ENCODE measurements at places on chromosomes 16 and 17. TPM values are rescaled to one million over a fixed set of nuclear protein-coding genes. Genes with fewer than 3 reads are reported as not detected.

DNA sequence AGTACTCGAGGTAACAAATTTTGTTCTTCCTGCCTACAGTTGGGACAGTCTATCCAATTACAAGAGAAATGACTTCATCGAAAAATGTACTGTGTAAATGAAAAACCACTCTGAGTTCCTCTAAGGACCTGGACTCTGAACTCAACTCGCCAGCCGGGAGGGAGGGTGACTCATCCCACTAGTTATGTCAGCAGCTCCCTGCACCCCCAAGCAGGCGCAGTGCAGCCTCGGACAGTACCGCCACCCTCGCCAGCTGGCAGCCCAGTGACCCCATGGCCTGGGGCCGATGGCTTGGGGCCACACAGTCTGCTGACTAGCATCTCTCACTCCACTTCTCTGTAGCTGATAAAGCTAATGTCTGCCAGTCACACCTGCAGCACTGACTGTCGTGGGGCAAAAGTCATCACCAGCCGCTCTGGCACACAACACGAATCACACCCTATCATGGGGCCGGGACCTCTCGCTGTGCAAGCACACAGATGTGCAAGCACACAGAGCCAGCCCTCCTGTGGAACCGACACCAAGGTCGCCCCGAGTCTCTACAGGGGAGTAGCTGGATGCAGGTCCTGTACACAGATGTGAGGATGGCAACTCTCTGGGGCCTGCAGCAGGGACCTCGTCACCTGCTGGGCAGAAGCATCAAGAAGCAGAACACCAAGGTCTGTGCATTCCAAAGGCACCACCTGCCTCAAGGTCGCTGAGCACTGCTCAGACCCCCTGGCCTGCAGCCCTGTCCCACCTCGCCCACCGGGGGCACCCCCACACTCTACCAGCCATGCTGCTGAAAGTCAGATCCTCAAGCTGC is 5.7 kb downstream of the CSNK1D start:
- peaks cover 69% of the 10 kb centered on the region for H3K36me3 ChIP-seq
- no peaks in the 10 kb centered on the region for H3K27me3 ChIP-seq
- DNase-seq: peak; percentile 98
- H3K27ac ChIP-seq: peak overlapping the region; percentile 100

DNA sequence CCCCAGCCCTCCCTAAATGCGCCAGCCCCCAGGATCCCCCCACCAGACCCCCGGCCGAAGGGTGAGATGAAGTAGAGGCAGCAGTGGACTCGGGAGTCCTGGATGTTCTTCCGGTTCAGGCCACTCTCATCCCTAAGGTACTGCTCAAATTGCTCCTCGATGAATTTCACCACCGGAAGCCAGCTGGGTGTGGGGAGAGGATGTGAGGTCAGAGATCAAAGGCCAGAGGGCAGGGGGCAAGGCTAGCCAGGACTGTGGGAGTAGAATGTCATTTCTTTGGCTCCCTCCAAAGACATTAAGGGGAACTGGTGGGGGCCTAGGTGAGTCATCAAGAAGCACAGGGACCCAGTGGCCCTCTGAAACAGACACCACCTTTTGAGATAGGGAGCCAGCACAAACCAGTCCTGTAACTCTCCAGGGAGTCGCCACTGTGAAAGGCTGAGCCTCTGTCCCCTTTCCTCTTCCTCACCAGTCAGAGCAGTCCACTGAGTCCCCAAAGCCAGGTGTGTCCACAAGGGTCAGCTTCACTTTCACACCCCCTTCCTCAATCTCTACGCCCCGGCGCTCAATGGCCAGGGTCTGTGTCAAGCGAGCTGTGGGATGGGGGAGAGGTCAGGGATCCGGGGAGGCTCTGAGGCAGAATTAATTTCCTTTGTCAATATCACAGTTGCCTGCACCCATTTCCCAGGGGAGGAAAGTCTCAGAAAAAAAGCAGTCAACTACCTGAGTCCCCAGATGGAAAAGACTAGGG is 895 bp downstream of the SEPTIN1 start:
- no peak overlapping the region for H3K27ac ChIP-seq
- H3K4me3 ChIP-seq: no peak overlapping the region
- DNase-seq: no peak
- peaks cover 29% of the 10 kb centered on the region for H3K4me1 ChIP-seq
- no peaks in the 10 kb centered on the region for H3K27me3 ChIP-seq

The KRT39 gene
- not detected for total RNA-seq

DNA sequence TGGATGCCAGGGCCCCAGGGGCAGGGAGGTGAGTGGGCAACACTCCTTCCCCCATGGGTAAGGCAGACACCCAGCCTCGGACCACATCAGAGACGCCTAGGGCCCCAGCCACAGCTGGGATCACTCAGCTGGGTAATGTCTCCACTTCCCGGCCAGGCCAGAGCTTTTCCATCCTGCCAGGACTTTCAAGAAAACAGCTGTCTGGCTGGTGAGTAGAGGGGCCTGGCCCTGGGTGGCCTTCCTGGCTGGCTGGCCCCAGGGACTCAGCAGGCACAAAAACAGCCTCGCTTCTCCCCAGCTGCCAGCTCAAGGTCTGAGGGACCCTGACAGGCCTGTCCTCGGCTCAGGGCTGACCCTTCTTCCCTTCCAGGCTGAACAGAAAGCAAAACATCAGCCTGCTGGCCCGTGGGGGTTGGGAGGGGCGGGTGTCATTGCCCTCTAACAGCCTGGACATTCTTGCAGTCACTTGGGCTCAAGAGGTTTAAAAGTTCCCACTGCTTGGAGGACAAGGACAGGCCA is 45.3 kb upstream of the JPH3 start:
- peak; percentile 93 for DNase-seq
- no peak overlapping the region for H3K4me3 ChIP-seq
- H3K36me3 ChIP-seq: no peaks in the 10 kb centered on the region

DNA sequence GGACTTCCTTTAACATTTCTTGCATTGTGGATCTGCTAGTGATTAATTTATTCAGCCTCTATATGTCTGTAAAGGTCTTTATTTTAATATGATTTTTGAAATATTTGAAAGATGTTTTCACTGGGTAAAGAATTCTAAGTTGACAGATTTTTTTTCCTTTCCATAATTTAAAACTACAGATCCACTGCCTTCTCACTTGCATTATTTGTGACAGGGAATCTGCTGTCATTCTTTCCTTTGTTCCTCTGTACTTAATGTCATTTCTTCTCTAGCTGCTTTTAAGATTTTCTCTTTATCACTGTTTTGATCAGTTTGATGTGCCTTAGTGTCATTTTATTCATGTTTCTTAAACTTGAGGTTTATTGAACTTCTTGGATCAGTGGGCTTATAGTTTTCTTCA is 159.9 kb downstream of the CYB561 start:
- H3K4me3 ChIP-seq: no peak overlapping the region
- no peak overlapping the region for H3K27ac ChIP-seq
- H3K36me3 ChIP-seq: no peaks in the 10 kb centered on the region
- H3K27me3 ChIP-seq: no peaks in the 10 kb centered on the region
- H3K4me1 ChIP-seq: peaks cover 1% of the 10 kb centered on the region

DNA sequence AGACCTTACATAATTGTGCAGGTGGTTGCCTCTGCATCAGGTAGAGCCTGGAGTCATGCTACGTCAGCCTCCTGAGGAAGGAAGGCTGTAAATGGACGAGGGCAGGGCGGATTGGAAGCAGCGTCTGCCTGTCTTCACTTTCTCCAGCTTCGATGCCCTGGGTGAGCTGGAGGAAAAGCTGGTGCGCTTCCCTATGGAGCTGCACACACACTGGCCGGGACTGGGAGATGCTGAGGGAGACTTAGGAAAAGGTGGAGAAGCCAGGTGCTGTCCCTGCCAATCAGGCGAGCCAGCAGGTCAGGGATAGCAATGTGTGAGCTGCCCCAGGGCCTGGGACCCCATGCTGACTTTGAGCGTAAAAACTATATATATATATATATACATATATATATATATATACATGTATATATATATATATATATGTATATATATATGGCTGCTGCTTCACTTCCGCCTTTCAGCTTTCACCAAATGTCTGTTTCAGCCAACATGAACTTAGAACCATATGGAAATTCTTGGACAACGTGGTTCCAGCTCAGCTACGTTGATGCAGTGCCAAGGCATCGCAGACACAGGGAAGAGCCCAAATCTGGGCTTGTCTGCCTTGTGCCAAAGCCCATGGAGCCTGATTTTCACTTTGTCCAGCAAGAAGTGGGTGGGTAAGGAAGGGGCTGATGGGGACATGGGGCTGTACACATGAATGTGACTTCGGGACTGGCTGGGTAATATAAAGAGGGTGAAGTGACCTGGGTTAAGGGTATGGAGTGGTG is 71.5 kb upstream of the NKD1 start:
- H3K27ac ChIP-seq: no peak overlapping the region
- no peak overlapping the region for H3K4me3 ChIP-seq
- H3K36me3 ChIP-seq: no peaks in the 10 kb centered on the region
- no peaks in the 10 kb centered on the region for H3K27me3 ChIP-seq
- DNase-seq: no peak

- H3K36me3 ChIP-seq: no peaks in the 10 kb centered on the region
- no peak overlapping the region for H3K4me3 ChIP-seq
- no peaks in the 10 kb centered on the region for H3K27me3 ChIP-seq
Measured at GRCh38 chr17:15507896-15508295, 40.5 kb upstream of the CDRT4 start.
